ENCODE measurements at places on chromosomes 5 and 9. TPM values are rescaled to one million over a fixed set of nuclear protein-coding genes. Genes with fewer than 3 reads are reported as not detected.

DNA sequence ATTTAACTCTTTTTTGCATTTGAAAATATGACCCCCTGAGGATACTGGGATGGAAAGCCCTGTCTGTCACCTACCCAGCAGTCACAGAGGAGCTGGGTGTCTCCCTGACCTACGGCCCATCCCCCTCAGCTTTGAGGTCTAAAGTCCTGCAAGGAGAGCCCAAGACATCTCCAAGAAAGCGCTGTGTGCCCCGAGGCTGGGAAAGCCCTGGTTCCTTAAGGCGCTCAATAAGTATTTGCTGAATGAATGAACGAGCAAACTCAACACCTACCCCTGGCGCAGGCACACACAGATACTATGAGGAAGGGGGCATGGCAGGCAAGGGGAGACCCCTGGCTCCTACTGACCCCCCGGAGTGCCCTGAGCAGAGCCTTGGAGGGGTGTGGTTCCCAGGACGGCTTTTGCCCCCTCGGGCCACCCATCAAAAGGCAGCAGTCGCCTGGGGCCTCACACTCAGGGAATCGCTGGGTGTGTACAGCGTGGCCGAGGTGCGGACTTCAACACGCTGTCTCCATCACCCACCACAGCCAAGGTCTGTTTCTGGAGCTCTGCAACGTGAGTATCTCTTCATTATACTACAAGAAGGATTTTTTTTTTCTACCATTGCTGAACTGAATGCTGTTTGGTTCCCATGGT, 211.6 kb downstream of the ERCC6L2 start:
- no peak for DNase-seq

- DNase-seq: no peak
Observed at GRCh38 chr9:12935714-12936113, 160.9 kb downstream of the LURAP1L start.

DNA sequence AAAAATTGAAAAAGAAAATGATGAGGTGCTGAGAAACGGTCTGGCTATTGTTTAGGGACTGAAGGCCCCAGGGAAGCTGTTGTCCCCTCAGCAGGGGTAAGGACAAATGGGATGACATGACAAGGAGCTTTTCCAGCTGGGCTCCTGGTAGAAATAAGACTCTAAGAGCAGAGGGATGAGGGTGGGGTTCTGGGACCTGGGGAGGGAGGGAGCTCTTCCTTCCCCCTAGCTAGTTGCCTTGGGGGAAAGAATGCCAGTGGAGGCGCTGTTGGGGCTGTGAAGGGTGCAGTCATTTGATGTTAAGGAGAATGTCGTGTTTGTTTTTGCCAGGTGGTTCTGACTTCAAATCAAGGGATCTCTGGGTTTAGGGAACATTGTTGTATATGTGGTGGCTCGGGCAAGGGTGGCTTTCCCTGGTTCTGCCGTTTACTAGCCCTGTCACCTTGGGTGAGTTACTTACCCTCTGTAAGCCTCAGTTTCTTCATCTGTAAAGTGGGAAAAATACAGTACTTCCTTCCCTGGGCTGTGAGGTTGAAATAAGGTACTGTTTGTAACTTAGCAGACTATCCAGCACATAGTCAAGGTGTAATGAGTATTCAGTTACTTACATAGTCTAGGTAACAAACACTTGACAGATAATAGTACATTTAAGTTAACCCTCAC, 47.8 kb downstream of the WWC1 start:
- DNase-seq: no peak

- DNase-seq: no peak
Observed at GRCh38 chr5:116546033-116546742, 28.4 kb downstream of the SEMA6A start.

GRCh38 chr5:176447978-176448608, at the start of gene FAF2:
TSS of gene FAF2 (plus strand) at chr5:176448385. CDS start at chr5:176448408, 23 bp downstream.
- peak; percentile 99 for DNase-seq

- no peak for DNase-seq
Observed at GRCh38 chr9:117523531-117524153, 108.8 kb upstream of the ASTN2 start.

- DNase-seq: no peak
Observed at GRCh38 chr5:72251386-72251785, 68.7 kb downstream of the MRPS27 start.

DNA sequence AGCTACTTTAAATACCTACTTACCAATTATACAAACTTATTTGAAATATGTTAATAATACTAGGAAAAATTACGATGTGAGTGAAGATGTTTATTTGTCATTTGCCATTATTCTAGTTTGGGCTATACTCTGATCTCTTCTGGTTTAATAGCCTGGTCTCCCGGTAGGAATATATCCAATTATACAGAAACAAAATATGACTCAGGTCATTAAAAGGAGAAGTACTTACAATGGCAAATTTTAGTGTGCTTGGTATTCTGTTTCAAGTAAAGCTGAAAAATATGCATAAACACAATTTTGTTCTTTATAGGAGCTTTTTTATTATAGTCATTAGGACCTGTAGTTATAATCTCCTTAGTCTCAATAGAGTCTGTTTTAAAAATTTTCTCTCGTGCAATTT, 176.8 kb downstream of the SLCO4C1 start:
- no peak for DNase-seq

GRCh38 chr9:136645352-136645902, 17.3 kb upstream of the EGFL7 start:
- no peak for DNase-seq

GRCh38 chr5:59587489-59588337, 305.8 kb downstream of the PDE4D start:
- peak; percentile 42 for DNase-seq

DNA sequence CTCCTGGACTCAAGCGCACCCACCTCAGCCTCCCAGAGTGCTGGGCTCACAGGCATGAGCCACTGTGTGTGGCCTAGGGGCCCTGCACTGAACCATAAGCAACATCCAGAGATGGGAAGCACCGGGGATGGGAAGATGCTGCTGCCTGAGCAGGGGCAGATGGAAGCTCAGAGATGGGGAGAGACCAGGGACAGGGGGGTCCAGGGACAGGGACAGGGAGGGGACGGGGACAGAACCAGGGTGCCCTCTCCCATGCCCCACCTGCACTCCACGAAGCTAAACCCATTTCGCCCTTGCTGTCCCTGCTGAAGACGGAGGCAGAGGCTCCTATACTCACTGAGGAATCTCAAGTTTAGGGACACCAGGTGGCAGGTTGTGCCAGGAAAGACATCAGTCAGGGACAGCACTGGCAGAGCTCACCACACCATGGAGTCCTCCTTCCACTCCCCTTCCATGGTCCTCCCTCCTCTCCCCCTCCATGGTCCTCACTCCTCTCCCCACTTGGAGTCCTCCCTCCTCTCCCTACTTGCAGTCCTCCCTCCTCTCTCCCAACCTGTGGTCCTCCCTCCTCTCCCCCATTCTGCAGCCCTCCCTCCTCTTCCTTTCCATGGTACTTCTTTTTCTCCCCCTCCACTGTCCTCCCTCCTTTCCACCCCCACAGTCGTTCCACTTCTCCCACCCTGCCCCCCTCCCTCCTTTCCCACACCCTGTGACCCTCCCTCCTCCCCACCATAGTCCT, 45.5 kb upstream of the LRRC14B start:
- DNase-seq: no peak

DNA sequence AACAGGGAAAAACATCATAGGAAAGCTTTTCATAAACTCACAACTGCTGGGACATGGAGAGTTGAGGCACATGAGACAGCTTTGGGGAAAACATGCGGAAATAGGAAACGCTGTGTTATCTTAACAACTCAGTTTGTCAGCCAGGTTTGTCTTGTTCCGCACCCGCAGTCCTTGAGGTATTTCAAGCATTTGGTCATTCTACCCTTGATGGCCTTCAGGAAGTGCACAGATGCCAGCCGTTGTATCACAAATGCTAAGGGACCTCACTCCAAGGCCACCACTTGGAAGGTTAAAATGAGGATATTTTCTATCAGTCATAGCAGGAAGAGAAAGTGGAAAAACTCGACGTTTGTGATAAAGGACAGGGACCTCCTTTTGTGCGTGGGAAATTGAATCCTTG, 83.8 kb downstream of the TRIO start:
- DNase-seq: no peak

DNA sequence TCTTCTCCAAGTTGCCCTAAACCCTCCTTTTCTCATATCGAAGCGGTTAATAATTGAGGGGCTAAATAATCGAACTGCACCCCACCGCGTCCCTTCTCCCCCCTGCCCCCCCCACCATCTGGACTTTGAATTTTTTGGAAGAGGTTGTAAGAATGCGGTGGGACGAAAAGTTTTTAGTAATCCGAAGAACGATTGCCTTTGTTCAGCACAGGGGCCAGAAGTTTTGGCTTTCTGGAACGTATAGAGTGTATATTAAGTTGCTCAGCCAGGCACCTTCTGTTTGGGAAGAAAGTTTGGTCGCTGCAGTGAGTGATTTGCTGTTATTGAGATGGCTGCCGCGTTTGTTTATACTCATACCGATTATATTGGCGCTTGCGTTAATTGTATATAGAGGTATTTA, 518 bp downstream of the ERBIN start:
- no peak for DNase-seq

DNA sequence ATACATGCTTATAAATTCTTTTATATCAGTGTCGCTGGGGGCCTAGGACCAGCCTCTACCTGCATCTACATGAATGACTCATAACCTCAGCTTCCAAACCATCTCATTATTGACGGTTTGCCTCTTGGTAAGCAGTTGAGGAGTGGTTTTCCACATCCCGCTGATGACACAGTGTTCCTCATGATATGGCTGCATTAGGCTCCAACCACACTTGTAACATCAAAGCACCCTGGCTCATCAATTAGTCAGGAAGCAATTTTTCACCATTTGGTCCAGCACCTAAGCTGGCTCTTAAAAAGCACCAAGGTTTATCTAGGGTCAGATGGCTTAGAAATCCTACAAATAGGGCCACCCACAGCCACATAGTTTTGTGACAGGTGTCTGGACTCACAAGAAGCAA, 402.4 kb downstream of the ARHGEF28 start:
- peak; percentile 35 for DNase-seq

DNA sequence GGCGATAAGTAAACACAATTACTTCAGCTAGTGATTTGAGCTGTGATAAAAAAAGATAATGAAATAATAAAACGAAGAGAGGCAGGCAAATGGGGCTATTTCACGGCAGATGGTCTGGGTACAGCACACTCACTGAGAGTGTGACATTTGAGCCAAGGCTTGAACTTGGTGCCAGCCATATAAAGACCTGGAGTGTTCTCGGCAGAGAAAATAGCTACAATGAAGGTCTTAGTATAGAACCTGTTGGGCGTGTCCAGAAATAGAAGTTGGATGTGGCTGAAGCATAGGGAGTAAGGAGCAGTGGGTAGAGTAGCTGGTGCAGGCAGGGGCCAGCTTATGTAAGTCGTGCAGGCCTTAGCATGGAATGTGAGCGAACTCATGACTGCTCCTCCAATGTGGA, 660.3 kb upstream of the WWC1 start:
- DNase-seq: no peak

DNA sequence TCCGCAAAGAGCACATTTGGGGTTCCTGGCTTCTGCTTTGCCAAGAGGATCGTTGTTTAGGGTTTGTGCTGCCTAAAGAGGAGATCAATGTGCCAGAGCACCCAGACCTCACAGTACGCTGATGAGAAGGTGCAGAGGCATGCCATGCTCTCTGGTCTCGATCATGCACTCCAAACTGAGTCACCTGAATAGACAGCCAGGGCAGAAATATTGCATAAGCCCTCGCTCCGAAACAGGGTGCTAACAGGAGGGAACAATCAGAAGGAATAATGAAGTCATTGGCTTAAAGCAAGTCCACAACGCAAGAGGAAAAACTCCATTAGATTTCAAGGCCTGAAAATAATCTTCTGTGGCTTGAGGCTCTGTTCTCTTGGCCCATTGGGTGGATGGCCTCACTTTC, 124.3 kb downstream of the GCNT1 start:
- no peak for DNase-seq

LECT2 gene
- not detected for total RNA-seq

TDRD7 gene
- total RNA-seq: 11.0 TPM

CYSRT1 gene
- 3.8 TPM for total RNA-seq

FOXI1 gene
- total RNA-seq: not detected

ARRDC3 gene
- 35.2 TPM for total RNA-seq
